ENCODE measurements at places on chromosomes 4 and X.

DNA sequence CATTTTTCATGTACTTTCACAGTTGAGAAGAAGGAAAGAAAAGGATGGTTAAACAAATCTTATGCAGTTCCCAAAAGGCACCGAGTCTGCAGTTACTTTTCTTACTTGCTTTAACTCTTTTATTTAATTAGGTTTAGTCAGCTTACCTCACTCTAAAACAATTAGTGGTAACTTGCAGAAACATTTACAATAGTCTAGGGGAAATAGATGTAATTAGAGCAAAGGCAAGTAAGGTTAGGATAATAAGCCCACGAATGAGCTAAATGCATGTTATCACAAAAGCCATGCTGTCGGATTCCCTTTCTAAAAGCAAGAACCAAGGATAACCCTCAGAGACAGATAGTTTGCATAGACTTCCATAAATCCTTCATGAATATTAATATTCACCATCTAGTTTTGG, 82.0 kb upstream of the VCX2 start:
- DNase-seq = no peak

DNA sequence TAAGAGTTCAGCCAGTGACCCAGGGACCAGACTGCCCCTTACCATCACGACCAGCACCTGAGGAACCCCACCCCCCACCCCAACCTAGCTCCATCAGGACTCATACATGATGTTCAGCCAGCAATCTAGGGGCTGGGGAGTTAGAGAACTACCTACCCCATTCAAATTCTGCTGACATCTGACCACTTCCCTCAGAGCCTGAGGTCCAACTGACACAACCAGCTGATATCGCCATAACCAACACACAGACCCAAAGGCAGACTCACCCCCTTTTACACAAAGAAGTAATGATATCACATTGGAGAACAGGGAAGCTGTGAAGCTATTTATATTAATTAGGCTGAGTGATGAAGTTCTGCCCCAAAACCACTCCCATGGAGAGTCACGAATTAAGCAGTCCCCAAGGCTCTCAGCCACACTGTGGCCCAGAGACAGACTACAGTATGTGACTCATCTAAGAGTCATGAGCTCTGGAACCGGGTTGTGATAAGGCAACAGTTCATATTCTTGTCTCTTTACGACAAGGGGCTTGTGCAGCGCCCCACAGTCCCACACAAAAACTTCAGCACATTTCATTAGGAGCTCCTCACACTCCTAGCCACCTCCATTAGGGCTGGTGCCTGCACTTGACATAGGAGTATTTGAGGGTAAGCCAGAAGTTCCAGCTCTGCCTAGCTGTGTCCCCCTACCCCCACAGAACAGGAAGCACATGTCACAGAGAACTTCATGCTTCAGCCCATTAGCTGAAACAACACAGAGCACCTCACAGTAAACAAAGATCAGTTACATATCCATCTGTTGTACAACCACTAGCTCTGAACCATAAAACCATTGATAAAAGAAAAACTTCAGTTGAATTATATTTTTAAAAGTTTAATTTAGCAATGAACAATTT, 184.7 kb upstream of the ZCCHC13 start:
- DNase-seq = peak; percentile 45

- DNase-seq = peak; percentile 94
These were observed 20.2 kb downstream of the WDR1 start for GRCh38 chr4:10096201-10096977.

GRCh38 chr4:40216622-40217366, 20.0 kb downstream of the RHOH start:
- DNase-seq = no peak

- DNase-seq = no peak
These were observed 40.4 kb downstream of the EFHC2 start for GRCh38 chrX:44303119-44303518.

DNA sequence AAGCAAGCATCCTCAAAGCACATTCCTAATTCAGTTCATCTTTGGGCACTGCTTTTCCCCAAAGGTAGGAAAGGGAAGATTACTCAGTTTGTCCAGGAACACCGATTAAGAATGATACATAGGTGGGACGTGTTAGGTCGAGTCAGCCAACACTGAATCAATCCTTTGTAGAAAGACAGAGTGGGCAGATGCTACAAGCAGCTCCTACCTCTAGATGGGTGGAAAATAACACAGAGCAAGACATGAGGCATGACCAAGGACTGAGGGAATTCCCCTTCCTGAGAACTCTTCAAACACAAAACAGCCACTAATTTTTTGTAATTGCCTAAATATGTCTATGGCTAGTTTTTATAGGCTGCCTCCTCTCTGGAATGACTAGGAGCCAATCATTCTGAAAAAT, 331.7 kb downstream of the HNRNPD start:
- DNase-seq = no peak

DNA sequence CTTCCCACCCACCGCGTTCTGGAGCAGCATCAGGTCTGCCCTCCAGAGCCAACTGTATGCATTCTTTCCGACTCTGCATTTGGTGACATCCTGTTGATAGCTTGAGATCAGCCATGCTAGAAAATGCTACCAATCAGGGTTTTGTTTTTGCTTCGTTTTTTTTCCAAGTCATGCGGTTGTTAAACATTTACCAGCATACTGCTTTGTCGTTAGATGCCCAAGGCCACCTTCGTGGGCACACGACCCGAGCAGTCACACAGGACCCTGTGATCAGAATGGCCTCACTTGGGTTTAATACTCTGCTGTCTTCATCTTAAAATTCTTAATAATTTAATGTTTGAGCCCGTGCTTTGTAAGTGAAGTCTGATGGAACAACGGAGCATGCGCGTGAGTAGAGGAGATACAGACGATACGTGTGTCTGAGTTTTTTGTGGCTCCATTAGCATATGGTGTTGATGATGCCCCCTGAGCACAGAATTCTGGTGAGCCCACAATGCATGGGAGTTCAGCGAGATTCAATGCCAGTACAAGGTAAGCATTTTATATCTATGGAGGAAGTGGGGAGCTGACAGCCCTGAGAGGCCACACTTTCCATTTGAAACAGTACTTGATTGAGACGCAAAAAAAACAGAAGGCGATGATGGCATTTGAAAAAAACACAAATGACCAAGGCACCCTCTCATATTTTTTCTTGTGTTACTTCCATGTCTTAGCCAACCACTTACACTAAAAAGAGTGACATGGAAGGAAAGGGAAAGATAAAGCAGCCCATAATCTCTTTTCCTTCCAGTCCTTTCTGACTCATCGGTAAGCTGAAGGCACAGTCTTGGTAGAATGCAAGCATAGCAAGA, 323.6 kb downstream of the BCOR start:
- peak; percentile 66 for DNase-seq

DNA sequence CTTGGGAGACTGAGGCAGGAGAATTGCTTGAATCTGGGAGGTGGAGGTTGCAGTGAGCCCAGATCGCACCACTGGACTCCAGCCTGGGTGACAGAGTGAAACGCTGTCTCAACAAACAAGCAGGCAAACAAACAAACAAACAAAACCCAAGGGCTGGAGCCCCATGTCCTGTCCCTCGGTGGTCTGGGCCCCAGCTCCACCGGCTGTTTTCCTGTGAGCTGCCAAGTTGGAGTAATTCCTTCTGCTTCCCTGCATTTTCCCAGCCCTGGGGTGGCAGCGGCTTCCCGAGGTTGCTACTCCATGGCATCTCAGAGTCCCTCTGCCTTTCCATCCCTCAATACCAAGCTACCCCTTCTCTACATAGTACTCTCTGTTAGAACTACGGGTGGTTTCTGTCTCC, 43.2 kb downstream of the RGS12 start:
- DNase-seq = no peak

- peak; percentile 4 for DNase-seq
These were observed 823.2 kb upstream of the FRG1 start for GRCh38 chr4:189117426-189117825.

- DNase-seq = no peak
These were observed 24.1 kb downstream of the ANK2 start for GRCh38 chr4:113073451-113074005.
